Large intestine (tissue), 12 donors: ENCODE measurements at places on chromosomes 12 and 14.

- H3K4me1 ChIP-seq: peaks cover 4% of the 10 kb centered on the region
- H3K27ac ChIP-seq: no peak overlapping the region
- H3K4me3 ChIP-seq: no peak overlapping the region
- no peak for DNase-seq
- peaks cover 29% of the 10 kb centered on the region for H3K27me3 ChIP-seq
Measured at GRCh38 chr12:52670961-52671360, 9.2 kb downstream of the KRT1 start.

DNA sequence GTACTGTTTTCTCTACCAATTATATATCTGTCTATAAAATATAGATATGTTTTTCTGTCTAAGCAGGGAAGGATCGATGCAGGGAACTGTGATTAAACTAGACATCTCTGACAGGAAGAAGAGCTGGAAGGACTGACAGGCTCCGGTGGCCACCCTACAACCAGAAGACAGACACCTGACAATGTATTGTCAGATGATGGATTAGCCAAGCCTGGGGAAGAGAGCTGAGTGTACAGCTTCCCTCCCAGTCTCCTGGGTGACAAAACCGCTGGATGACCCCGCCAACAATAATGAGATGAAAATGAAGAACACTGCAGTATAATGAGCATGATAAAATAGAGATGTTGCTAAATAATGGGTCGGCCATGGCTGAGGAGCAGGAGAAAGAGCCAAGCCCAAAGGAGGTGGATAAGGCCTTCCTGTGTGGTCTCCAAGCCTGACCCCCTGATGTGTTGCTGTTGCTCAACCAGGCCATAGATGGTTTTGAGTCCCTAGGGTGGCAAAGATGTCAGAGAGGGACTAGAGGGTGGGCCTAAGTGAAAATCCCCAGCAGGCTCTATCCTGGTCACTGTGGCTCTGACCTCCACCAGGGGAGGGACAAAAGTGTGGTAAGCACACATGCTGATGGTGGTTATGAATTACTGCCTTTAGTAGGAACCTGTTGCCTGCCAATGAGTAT is 28.2 kb downstream of the DHRS2 start:
- H3K27ac ChIP-seq: no peak overlapping the region
- H3K27me3 ChIP-seq: no peaks in the 10 kb centered on the region
- no peaks in the 10 kb centered on the region for H3K4me1 ChIP-seq
- H3K4me3 ChIP-seq: no peak overlapping the region
- DNase-seq: no peak
- no peaks in the 10 kb centered on the region for H3K36me3 ChIP-seq

DNA sequence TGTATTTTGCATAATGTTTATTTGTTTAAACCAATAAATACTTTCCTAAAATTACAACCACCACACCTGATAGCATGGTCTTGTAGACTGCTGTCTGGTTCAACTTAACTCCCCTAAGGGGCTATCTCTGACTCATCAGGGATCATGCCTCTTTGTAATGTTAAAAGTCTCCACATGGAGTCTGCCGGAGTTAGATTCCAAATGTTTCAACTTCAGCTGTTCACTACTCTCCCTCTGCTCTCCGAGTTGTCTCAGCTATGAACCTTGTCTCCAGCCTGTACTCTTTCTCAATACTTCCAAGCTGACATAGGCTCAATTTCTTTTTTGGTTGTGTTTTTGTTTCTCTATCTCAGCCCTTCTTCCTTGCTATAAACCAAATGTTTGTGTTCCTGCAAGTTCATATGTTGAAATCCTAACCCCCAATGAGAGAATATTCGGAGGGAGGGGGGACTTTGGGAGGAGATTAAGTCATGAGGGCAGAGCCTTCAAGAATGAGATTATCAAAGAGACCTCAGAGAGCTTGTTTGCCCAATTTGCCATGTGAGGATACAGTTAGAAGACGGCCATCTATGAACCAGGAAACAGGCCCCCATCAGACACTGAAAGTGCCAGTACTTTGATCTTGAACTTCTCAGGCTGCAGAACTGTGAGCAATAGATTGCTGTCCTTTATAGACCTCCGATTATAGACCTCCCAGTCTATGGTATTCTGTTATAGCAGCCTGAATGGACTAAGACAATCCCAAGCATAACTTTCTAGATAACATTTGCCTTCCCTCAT is 858.2 kb downstream of the VRK1 start:
- H3K36me3 ChIP-seq: no peaks in the 10 kb centered on the region
- H3K27ac ChIP-seq: no peak overlapping the region
- H3K4me3 ChIP-seq: no peak overlapping the region
- no peaks in the 10 kb centered on the region for H3K4me1 ChIP-seq
- no peak for DNase-seq

DNA sequence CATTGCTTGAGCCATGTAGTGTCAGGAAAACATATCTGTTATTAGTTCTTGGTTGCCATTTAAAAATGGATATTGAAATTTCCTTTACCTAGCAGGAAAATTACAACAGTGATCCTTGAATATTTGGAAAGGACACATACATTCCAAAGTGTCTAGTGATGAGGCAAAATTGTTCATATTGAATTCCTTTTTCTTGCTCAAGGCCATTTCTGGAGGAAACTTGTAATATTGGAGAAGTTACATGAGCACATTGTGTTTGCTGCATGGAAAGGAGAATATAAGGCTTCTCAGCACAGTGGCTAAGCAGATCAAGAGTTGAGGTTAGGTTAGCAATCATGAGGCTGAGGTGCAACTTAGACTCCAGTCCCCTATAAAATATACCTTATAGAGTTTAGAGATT is 121.9 kb downstream of the PDE3A start:
- no peak for DNase-seq
- H3K4me3 ChIP-seq: no peak overlapping the region
- peaks cover 3% of the 10 kb centered on the region for H3K36me3 ChIP-seq

- peak overlapping the region; percentile 84 for H3K27ac ChIP-seq
- H3K4me3 ChIP-seq: peak overlapping the region; percentile 65
- H3K4me1 ChIP-seq: peaks cover 6% of the 10 kb centered on the region
Measured at GRCh38 chr14:75051556-75051899, 261 bp upstream of the MLH3 start.

- no peak overlapping the region for H3K4me3 ChIP-seq
- H3K27ac ChIP-seq: no peak overlapping the region
- H3K4me1 ChIP-seq: peaks cover 19% of the 10 kb centered on the region
- no peak for DNase-seq
Measured at GRCh38 chr12:68939505-68939904, 6.5 kb upstream of the CPM start.

GRCh38 chr12:54054742-54055194 is 1.1 kb downstream of the HOXC4 start:
- DNase-seq: no peak
- peaks cover 47% of the 10 kb centered on the region for H3K27me3 ChIP-seq
- peak overlapping the region; percentile 54 for H3K4me3 ChIP-seq
- H3K4me1 ChIP-seq: peaks cover 31% of the 10 kb centered on the region
- H3K27ac ChIP-seq: peak overlapping the region; percentile 4

DNA sequence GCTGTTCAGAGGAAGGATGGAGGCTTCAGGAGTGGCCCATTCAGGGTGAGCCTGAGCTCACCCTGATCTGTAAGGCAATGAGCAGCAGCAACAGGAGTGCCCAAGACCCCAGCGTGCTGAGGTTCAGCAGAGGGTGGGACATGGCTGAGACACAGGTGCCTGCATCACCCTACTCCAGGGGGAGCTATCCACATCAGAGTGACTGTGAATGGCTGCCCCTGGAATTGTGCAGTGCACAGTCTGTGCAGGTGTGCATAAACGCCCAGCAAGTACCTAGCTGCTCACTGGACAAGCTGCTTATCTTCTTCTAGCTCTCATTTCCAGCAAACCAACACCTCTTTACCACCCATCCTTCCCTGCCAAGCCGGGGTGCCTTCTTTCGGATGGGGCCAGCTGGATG is 140.6 kb upstream of the PRMT8 start:
- no peak for DNase-seq
- peaks cover 16% of the 10 kb centered on the region for H3K27me3 ChIP-seq
- H3K27ac ChIP-seq: no peak overlapping the region
- no peak overlapping the region for H3K4me3 ChIP-seq
